CD4-positive, alpha-beta T cell treated with Interleukin-4 for 4 hours (primary cell): ENCODE measurements at places on chromosomes 4 and X.

DNA sequence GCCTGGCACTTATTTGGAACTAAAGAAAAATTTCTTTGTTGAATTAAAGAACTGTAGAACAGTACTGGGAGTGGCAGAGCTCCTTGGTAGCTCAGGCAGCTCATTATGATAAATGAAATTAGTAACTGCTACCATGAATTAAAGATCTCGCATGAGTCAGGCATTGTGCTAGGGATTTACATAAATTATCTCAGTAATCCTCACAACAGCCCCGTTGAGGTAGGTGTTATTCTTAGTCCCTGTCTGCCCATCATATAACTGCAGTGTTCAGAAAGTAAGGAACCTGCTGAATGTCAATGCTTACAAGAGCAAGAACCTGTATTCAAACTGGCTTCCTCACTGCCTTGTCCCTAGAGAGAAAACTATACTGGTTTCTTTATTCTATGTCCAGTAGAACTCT, 108.3 kb downstream of the NLGN4X start:
- DNase-seq, result no peak

GRCh38 chr4:176645246-176645960, 147.3 kb downstream of the VEGFC start:
- no peak for DNase-seq

- no peak for DNase-seq
Measured at GRCh38 chr4:15706646-15707362, 3.9 kb downstream of the BST1 start.

GRCh38 chr4:6655924-6656323, 15.4 kb downstream of the MRFAP1 start:
- DNase-seq, result no peak

DNA sequence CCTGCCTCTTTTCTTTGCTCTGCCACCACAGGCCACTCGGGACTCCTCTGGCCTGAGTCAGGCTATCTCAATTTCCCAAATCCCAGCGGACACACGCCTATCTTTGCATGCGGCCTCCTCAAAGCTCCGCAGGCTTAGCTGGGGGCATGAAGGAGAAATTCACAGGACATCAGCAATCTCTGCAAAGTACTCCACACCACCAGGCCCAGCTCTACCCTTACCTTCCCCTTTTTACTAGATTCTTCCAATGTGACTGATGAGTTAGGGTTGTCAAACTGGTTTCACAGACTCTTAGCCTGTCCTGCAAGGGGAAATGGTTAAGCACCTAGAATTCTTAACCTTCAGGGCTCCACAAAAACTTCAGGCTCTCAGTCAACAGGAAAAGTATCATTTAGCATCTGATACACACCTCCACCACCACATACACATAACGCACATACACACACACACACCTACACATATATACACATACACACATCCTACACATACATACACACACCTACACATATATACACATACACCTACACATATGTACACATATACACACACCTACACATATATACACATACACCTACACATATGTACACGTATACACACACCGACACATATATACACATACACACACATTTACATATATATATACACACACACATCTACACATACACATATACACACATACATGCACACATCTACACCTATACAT, 349.1 kb downstream of the ANK2 start:
- no peak for DNase-seq

DNA sequence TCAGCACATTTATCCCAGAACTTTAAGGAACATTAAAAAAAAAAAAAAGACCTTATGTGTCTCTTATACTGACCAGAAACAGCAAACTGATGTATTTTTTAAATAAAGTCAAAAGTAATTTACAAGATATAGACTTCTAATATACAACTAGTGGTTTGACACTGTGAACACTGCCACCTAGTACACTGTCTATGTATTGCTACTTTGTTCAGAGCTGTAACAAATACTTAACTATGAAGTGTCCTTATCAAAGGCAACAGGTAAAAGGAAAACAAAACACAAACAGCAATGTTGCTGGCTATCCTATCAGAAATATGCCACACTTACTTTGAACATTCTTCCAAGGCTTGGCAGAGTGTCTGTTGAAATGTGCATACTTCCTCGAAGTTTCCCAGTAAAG, 60.4 kb downstream of the CD40LG start:
- no peak for DNase-seq
